ENCODE measurements at places on chromosomes 1 and 21. TPM values are rescaled to one million over a fixed set of nuclear protein-coding genes. Genes with fewer than 3 reads are reported as not detected.

GRCh38 chr1:65148548-65149350 is 746 bp downstream of the AK4 start:
- DNase-seq, result peak; percentile 60

The TGFBR3 gene
- polyA plus RNA-seq, result 11.2 TPM

The GFI1 gene
- 0.09 TPM for polyA plus RNA-seq

The GUCA2A gene
- polyA plus RNA-seq, result not detected

The LCE1F gene
- polyA plus RNA-seq, result not detected

- no peak for DNase-seq
These were observed 15.0 kb upstream of the SDC3 start for GRCh38 chr1:30923597-30923996.

DNA sequence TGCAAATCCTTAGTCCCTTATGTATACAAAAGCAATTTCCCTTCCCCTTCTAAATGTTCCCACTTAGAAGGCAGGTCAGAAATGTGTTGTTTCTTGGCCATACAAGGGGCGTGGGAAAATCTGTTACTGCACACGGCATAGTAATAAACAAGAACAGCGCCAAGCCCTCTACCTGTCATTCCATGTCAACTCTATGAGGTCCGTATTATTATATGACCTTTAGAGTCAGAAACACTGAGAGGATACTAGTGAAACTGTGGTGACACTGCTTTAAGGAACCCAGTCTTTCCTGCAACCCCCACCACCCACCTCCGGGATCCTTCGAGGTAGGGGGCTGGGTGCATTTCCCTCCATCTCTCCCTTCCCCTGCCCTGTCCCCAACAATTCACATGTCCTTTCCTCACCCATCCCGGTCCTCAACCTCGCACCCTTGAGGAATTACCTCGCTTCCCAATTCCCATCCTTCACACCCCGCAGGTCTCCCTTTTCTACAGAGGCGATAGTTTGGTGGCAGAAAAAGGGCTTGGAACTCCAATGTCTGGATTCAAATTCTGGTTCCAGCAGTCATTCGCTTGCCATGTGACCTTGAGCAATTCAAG is 647 bp downstream of the SDHB start:
- no peak for DNase-seq

DNA sequence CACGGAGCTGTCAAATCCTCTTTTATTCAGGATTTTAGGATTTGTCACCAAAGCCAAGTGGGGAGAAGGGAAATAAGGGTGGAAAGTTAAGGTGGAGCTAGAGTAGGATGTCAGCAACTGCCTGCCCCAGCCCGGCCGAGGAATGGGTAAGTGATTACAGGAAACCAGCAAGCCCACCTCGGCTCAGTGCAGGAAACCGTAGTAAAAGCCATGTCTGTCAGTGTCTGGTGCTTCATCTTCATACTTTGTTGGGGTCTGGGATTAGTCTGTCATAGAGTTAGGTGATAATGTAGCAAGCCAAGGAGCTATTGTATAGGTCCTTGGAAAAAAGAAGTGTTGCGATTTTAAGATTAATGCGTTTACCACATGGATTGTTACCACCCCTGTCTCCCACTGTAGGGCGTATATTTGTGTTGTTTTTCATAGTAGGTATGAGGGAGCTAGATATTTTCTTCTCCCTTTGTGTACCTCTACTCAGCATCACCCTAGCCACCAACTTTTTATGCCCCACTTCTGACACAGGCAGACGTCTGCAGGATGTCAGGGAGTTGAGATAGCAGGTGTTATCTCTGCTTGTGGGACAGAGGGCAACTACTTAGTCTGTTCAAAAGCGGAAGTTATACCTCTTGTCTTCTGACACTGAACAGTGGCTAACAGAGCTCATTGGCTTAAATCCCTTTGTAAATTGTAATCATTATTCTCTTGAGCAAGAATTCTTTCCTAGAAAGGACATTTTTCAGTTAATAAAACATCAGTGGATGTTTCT is 253.7 kb downstream of the HHAT start:
- no peak for DNase-seq

DNA sequence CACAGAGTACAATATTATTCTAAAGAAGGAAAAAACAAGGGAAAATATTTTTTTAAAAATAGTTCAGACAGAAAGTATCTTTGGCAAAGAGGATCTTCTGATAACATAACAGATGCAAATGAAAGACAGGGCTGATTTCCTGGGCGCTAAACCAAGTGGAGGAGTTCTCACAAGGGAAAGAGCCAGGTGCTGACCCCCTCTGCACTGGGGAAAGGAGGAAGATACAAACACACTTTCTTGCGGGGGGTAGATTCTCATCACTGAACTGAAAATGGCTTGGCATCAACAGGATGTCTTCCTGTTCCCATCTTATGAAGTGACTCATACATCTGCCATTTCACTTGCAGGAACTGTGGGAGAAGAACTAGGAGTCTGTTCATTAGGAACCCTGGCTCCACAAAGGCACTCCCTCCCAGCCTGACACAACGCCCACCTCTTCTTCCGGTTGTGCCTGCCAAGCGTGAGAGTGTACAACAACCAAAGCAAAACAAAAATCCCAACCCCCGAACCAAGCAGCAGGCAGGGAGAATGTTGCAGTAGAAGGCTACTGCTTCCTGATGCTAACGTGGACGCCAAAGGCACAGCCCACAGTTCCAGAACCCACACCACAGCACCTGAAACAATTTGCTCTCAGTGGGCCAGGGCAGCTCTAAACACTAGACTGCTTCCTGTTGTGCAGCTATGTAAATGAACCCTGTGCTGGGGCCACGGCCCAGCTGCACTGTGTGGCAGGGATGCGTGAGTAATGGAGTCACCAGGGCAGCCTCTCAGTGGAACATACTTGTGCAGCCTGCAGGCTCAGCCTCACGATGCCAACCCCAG is 51.0 kb downstream of the GADD45A start:
- peak; percentile 81 for DNase-seq

DNA sequence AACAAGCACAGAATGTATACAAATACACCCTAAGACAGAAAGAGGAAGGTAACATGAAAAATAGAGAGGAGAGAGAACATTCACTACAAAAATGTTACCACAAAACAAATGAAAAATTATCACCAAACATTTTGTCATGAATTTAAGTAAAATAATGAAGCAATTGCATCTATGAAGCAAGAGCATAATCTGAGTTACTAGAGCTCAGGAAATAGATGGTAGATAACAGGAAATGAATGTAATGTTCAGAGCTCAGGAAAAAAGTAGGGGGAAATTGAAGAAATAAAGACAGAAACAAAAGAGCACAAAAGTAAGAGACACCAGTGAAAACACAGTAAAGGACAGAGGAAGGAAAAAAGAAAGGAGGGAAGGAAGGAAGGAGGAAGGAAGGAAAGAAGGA is 19.4 kb downstream of the SEC16B start:
- DNase-seq, result no peak

The DNAJC8 gene
- 39.7 TPM for polyA plus RNA-seq

Measured in heart right ventricle (tissue), 16 donors.